ENCODE measurements at places on chromosomes 12 and 14.

DNA sequence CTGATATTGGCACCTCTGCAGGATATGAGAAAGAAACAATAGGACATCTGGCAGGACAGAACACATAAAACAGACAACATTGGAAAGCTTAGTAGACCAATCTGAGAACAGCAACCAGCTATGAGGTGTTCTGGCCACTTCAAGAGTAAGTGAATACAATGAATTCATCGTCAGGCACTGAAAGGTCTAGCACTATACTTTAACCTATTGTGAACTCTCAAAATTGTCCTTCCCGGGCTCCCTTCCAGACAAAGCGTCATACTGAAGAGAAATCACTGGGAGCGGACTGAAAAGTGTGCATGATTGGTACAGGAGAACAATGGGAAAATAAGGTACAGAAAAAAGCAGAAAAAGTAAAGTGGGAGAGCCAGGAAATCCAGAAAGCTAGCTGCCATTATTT is 75.8 kb downstream of the LRP6 start:
- no peak for DNase-seq

GRCh38 chr14:76583805-76584204 is 177.5 kb upstream of the VASH1 start:
- DNase-seq = no peak

DNA sequence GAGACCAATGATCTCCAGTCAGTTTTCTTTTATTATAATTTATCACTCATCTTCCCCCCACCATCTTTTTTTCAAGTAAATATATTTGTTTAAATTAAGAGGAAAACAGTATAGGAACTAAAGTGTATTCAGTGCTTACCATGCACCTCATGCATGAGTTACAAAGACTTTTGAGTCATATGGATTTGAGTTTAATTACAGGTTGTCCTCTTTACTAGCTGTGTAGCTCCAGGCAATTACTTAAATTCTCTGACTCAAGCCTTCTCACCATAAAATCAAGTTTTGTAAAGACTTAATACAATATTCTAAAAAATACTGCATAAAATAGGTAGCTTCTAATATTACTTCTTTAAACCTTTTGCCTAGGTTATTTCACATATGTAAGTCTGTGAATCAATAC is 251.3 kb downstream of the SLC16A7 start:
- no peak for DNase-seq

DNA sequence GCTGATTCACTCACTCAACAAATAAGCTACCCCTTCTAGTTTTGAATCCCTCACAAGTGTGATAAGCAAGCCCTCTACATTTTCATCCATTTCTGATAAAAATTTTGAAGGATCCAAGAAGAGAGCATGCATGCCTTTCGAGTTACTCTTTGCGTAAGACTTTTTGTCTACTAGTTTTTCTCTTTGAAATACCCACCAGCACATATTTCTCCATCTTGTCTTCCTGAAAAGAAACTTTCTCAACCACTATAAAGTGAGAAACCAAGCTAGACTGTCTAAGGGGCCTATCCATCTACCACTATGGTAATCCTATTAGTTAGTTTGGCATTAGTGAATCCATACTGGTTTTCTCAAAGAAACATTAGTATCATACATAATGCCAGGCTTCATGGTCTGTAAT is 56.9 kb downstream of the PARP11 start:
- DNase-seq = no peak
